ENCODE measurements at places on chromosomes 7 and 10.

GRCh38 chr10:56596257-56596656, 235.2 kb upstream of the ZWINT start:
- no peak for DNase-seq

DNA sequence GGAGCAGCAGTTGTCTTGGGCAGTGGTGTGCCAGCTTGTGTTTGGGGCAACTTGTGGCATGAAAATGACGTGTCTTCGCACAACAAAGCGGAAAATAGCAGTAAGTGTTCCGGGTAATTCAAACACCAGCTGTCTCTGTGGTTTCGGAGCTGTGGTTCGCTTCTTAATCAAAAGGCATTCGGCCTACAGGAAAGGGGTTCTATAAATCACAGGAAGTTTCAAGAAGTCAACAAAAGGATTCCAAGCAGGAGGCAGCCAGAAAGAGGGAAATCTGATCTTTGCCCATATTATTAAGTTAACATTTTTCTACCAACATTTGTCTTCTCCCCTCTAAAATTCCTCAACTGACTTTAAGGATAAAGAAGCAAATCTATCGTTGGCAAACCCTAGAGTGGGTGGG, 353.4 kb downstream of the FGFR2 start:
- DNase-seq: no peak

DNA sequence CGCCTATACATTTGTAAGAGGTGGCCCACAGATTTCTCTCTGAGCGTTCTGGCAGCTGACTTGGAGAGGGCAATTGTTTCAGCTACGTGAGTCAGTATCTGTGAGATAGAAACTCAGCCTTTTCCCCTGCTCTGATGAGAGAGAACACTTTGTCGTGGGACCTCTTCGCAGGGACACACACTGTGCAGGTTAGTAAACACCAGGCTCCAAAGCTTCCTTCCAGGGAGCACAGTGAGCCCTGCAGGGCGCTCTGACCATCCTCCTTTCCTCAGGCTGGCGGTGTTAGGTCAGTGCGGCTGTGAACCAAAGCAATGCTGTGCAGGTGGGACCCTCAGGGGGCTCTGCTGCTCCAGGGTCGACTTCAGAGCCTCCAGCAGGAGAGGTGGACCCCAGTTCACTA, 152.2 kb upstream of the TCF7L2 start:
- DNase-seq: no peak

- DNase-seq: no peak
These were observed 65.6 kb upstream of the SEC61G start for GRCh38 chr7:54824655-54825054.

DNA sequence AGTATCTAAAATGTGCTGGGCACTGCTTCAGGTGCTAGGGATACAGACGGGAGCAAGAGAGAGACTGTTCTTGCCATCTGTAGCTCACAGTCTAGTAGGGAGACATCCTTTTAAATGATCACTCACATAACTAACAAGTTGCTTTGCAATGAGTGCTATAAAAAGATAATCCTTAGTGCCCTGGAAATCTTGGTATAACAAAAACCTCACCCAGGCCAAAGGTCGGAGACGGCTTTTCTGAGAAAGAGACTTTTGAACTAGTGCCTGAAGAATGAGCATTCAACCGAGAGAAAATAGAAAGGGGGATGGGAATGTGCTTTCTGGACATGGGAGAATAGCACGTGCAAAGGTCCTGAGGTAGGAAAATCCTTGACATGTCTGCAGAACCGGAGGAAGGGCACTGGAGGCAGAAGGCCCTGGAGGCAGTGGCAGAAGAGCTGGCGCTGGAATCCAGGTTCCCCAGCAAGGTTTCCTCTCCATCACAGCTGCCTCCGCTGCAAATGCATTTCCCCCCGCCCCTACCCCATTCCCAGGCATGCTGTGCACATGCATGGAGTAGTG, 89.4 kb downstream of the COL13A1 start:
- DNase-seq: no peak

GRCh38 chr7:90988516-90988915, 275.7 kb upstream of the FZD1 start:
- DNase-seq: no peak

DNA sequence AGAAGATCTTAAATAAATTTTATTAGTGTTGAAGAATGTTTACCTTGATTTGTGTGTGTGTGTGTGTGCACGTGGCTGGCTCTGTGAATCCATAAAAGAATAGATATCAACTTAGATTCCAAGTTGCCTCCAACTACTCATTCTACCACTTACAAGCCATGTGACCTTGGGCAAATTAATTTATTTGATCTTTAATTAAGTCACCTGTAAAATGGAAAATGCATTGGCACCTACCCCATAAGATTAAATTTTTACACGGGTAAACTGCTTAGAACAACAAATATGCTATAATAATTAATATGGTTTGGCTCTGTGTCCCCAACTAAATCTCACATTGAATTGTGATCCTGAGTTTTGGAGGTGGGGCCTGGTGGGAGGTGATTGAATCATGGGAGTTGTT, 604.9 kb upstream of the NRG3 start:
- DNase-seq: no peak

- no peak for DNase-seq
These were observed 19.8 kb upstream of the CLDN12 start for GRCh38 chr7:90383422-90383821.

- DNase-seq: no peak
These were observed 15.4 kb downstream of the PTEN start for GRCh38 chr10:87878664-87879459.

- DNase-seq: no peak
These were observed 298.7 kb upstream of the NRG3 start for GRCh38 chr10:81576336-81576735.

DNA sequence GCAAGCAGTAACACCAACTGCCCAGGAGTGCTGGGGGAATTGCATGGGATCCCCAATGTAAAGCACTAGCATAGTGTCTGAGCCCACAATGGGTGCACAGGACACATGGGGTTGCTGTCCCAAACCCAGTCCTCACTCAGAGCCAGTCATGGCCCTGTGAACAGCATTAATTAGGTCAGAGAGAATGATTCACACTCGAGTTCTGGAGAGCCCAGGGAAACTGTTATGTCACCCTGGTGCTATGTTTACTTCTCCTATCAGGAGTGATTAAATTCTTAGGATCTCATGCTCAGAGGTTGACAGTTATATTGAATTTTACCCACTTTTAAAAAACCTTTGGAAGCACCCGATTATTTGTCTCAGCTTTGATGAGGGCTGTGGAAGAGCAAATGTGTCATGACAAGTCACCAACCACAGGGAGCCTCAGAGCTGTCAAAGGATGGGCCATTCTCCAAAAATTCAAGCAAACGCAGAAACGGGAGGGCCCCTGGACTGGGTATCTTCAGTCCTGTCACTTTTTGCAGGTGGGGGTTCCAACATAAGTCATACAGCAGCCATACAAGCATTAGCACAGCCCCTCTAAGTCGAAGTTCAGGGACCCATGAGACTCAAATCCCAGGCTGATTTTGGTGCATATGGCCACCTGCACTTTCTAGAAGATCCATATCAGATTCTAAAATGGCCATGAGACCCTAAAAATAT, 1.3 kb upstream of the RASSF4 start:
- DNase-seq: no peak

DNA sequence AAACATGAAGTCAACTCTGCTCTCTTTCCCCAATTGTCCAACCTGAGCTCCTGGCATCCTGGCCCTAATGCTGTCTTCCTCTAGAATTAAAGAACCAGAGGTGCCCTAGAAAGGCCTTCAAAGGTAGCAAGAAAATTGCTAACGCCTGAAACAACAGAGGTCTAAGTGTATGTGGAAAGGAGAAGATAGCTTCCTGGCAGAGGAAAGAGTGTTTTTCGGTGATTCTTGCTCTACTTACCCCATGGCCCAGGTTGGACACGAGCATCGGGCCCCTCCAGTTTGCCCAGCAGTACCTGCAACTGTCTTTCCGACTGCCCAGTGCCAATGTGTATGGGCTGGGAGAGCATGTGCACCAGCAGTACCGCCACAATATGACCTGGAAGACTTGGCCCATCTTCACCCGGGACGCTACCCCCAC, 22.2 kb downstream of the MGAM2 start:
- no peak for DNase-seq

DNA sequence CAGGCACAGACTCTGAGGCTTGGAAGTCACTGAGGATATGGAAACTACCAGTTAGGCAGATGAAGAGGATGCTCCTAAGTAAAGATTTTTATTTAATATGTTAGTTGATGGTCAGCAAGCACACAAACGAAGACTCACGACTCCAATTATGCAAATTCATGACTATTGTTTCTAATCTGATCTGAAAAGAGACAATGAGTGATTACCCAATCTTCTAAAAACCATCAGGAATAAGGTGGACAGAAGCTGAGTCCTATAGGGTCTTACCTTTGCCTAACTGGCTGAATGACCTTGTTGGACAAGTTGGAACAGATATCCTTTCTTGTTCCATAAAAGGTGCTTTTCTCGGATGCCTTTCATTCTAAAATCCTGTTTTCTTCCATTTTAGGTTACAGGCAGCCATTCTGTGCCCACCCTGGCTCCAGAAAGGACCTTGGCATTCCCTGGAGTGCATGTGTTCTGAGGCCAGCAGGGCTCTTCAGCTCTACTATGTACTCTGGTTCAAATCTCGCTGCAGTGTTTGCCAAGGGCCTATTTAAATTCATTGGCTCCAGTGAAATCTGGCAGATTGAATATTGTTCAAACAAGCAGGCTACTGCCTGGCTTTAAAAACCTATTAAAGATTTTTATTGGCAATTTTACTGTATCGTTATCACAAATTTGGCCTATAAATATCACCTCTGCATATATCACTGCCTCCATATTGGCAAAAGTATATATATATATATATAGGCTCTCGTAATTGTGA, 77.5 kb downstream of the SLC25A13 start:
- DNase-seq: no peak

- DNase-seq: no peak
These were observed 124.2 kb downstream of the GNAT3 start for GRCh38 chr7:80387634-80388193.

Data from CD4-positive, alpha-beta T cell treated with Interleukin-2 at 100 ng/mL for 4 hours (primary cell).